ENCODE measurements at places on chromosomes 16 and 17.

DNA sequence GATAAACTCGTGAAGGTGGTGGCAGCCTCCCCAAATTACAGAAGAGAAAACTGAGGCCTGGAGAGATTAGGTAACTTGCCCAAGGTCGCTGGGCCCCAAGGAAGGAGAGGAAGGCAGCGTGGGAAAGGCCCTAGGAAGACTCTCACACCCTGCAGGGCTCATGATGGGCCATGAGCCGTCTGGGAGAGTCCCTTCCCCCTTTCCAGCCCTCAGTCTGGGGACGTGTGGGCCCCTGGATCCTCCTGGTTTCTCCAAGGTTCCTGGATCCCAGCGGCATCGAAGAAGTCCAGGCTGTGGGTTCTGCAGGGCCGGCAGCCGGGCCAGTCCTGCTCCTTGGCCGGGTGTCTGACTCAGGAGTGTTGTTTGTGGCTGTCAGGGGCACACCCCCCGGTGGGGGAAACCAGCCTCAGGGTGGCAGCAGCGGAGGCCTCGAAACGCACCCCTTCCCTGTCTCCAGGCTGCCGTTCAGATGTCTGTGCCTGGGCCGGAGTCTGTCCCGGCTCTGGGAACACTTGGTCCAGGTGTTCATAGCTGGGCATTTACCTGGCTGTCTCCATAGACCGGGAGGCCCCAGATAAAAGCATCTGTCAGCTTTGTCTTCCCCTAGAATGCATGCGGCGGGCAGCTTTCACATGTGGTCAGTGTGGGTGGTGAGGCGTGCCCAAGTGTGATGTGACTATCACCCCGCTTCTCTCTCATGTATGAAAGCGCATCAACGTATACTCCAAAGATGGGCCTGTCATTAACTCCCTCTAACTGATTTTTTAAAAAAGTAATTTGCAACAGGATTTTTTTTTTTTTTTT lies 3.7 kb upstream of the RAP1GAP2 start:
- no peak for DNase-seq

- DNase-seq = no peak
Measured at GRCh38 chr16:50151756-50152155, 1.4 kb upstream of the TENT4B start.

DNA sequence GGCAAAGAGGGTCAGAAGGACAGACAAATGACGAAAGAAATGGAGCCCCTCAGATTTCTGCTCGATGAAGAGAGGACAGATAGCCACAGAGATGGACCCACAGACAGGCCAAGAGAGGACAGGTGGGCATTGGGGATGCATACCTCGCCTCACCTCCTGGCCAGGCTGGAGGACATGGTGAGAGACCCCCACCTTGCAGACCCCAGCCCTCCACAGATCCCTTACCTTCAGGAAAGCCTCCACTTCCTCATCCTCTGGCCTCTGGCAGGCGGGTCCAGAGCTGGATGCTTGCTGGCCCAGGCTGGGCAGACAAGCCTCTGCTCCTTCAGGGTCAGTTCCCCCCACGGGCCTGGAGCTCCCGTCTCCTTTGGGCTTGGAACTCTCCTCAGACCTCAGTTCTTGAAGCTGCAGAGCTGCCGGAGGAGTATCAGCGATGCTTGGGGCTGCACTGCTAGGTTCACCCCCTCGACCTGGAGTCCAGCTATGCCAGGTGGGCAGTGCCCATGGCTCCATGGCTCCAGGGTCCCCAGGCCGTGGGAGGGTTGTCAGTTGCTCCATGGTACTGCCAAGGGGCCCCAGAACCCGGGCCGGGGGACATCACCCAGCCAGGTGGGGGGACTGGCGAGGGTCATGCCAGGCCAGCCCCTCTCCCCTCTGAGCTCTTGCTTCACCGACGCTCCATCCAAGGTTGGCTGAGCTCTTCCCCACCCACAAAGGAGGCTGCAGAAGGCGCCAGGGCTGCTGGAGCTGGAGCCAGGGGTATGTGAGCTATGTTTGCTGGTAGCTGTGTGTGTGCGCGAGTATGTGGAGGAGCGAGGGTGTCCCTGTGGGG lies 1.0 kb downstream of the TSPOAP1 start:
- no peak for DNase-seq

- DNase-seq = peak; percentile 25
Measured at GRCh38 chr17:83079352-83079747, at the start of gene METRNL. METRNL (plus strand) TSS chr17:83079609; CDS start chr17:83079816, 207 bp downstream.

- DNase-seq = no peak
Measured at GRCh38 chr17:74592087-74592990, at the start of gene CD300LD. CD300LD (minus strand) TSS chr17:74592283; CDS start chr17:74592202, 81 bp downstream.

- DNase-seq = no peak
Measured at GRCh38 chr17:34366010-34366409, 3.0 kb upstream of the CCL1 start.

DNA sequence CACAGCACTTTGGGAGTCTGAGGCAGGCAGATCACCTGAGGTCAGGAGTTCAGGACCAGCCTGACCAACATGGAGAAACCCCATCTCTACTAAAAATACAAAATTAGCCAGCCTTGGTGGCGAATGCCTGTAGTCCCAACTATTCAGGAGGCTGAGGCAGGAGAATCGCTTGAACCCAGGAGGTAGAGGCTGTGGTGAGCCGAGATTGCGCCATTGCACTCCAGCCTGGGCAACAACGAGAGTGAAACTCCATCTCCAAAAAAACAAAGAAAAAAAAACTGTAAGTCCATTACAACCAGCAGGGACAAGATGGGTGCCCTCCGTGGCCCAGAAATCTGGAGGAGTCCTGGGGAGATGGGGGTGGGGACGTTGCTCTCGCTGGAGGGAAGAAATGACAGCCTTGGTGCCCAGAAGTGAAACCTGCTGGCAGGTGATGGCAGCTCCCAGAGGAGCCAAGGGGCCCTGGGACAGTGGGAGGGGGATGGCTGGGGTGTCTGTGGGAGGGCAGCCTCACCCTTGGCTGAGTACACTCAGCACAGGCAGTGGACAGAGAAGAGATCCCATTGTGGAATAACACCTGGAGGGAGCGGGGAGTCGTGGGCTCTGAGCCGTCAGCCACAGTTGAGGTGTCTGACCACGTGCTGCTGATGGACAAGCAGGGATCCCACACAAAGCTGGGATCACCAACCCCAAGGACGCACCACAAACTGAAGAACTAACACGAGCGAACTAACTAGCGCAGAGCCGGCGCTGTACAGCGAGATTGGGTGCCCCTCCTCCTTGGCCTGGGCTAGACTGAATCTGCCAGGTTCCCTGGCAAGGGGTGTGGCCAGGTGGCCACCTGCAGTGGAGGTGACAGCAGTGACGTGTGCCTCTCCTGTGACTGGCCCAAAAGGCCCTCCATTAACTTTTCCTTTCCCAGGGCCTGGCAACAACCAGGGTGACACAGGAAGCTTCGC lies 46.9 kb upstream of the BAHCC1 start:
- DNase-seq = peak; percentile 54

DNA sequence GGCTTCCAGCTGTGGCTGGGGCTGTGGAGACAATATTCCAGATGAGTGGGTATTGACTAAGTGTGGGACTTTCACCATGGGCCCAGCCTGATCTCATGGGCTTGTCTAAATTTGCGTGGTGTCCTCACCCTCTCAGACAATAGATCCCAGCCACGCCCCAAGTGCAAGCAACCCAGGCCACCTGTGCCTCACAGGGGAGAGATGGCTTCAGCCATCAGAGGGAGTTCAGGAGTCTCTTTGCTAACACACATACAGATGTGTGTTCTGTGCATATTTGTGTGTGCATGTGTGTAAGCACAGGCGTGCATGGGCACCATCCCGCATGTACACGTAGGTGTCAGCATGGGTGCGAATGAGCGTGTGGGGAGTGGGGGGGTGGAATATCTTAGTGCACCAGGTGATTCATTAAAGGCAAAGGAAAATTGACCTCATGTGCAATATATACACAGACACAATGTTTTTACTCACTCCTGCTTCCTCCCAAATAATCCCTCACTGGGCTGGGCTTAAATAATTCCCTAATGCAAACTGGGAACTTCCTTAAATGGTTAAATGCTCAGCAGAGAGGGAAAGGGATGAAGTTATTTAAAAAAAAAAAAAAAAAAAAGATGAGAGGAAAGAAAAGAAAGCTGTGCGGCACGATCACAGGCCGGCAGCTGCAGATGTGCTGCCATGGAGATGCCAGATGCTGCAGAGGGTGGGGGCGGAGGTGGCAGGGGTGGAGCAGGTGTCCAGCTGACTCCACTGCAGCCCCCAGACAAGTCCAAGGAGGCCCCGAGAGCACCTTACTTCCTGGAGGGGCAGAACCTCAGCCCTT lies 24.0 kb upstream of the CDC42EP4 start:
- DNase-seq = no peak

- DNase-seq = no peak
Measured at GRCh38 chr17:16818821-16819683, 129.0 kb downstream of the CCDC144A start.

DNA sequence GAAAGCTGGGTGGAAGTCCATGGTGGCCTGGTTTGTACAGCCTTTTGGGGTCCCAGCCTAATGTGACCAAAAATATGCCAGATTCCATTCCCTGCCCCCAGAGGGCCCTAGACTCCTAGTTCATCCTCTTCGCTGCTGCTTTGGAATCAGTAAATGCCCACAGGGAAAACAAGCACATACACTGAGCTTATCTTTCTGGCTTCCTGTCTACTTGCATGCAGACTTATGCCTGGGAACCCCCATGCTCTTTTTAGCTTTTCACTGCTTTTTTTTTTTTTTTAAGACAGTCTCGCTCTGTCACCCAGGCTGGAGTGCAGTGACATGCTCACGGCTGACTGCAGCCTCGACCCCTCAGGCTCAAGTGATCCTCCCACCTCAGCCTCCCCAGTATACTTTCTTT lies 6.2 kb upstream of the CD300LG start:
- DNase-seq = no peak

- DNase-seq = no peak
Measured at GRCh38 chr16:25151996-25152395, 40.5 kb downstream of the LCMT1 start.

- no peak for DNase-seq
Measured at GRCh38 chr17:50101346-50102163, 6.4 kb downstream of the PDK2 start.

- DNase-seq = no peak
Measured at GRCh38 chr16:5951486-5951885, 853.9 kb upstream of the EEF2KMT start.

- no peak for DNase-seq
Measured at GRCh38 chr16:79849119-79849518, 248.6 kb upstream of the MAF start.

DNA sequence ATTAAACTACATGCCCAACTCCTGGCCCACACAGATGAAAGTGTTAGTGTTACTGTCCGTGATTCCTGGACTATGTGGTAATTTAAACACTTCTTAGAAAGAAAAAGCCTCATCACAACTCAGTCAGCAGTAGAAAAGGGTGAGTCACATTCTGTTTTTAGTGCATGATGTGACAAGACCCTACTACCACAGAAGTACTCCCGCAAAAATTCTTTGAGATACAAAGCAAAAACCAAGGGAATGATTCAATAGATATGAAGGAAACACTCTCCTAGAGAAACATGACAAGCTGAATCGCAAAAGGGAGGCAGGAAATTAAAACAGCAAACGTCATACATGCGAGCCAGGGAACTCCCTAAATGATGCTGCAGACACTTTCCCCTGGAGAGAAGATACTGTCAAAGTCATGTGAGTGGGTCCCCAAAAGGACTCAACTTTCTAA lies 14.4 kb downstream of the SNN start:
- no peak for DNase-seq

GRCh38 chr16:89123831-89124100 lies 30.1 kb downstream of the ACSF3 start:
- no peak for DNase-seq

- no peak for DNase-seq
Measured at GRCh38 chr16:87284183-87284582, 33.0 kb downstream of the C16orf95 start.

- no peak for DNase-seq
Measured at GRCh38 chr16:67674851-67675578, 8.4 kb downstream of the C16orf86 start.

- no peak for DNase-seq
Measured at GRCh38 chr16:4200781-4201137, 41.1 kb downstream of the SRL start.

DNA sequence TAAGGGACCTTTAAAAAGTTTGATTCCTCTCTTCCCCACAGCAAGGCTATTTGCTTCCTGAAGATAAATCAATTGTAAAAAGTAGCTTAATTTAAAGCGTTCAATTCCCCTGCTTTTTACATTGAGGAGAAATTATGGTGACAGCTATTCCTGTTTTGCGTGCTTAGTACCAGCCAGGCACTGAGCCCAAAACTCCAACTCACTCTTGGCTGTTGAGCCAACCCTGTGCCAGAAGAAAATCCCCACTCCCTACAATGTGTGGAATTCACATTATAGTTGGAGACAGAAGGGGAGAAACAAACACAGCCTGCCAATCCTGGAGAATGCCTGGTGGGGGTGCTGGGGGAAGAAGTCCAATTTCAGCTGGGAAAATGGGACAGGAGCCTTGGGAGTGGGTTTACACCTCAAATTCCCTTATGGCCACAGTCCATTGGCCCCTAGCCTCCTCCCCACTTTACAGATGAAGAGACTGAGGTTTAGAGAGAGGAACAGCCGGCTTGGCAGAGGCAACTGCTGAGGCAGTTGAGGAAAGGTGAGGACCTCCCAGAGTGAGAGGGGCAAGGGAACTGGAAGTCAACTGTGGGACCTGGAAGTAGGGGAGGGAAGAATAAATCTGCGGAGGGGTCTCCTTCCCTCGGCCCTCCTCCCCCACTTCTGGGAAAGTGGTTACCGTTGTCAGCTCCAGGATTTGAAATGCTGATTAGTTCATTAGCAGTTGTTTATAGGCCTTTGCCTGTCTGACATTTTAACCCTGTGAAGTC lies 26.1 kb downstream of the CDH1 start:
- DNase-seq = no peak

GRCh38 chr16:21626659-21627277 lies 25.6 kb downstream of the IGSF6 start:
- DNase-seq = no peak

GRCh38 chr17:82947051-82947991 lies 107.5 kb upstream of the ZNF750 start:
- no peak for DNase-seq

DNA sequence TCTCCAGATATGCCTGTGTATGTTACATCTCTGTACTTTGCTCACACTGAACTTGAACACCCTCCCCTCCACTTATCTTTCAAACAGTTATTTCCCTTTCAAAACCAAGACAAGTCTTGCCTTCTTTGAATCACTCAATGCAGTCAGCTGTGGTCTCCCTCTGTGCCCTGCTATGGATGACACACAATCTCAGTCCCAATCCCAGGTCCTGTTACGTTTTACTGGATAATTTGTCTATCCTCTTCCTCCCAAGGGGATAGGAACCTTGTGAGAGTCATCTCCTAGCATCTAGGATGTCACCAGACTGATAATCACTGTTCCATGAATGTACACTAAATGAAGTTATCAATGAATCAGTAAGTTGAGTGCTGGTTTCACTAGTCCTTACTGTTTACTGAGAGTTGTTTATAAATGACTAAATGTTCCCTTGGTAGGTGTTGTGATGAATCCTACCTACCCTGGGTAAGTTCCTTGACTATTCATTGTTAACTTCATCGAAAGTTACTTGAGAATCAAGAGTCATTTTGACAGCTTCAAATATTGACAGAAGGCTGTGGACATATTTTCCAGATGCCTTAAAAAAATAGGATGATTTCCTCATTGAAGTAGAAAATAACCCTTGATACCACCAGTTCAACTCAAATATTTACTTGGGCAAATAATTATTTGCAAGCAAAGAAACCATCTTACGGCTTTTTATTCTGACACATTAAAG lies 244.9 kb downstream of the PRKCA start:
- no peak for DNase-seq

- no peak for DNase-seq
Measured at GRCh38 chr16:23952128-23952970, 116.6 kb downstream of the PRKCB start.

Measured in NCI-H1105 treated with DMSO at 0.1 percent for 48 hours (cell line).